ENCODE measurements at places on chromosomes 5 and 9.

- no peak for DNase-seq
These were observed 4.2 kb downstream of the UHRF2 start for GRCh38 chr9:6417186-6417585.

DNA sequence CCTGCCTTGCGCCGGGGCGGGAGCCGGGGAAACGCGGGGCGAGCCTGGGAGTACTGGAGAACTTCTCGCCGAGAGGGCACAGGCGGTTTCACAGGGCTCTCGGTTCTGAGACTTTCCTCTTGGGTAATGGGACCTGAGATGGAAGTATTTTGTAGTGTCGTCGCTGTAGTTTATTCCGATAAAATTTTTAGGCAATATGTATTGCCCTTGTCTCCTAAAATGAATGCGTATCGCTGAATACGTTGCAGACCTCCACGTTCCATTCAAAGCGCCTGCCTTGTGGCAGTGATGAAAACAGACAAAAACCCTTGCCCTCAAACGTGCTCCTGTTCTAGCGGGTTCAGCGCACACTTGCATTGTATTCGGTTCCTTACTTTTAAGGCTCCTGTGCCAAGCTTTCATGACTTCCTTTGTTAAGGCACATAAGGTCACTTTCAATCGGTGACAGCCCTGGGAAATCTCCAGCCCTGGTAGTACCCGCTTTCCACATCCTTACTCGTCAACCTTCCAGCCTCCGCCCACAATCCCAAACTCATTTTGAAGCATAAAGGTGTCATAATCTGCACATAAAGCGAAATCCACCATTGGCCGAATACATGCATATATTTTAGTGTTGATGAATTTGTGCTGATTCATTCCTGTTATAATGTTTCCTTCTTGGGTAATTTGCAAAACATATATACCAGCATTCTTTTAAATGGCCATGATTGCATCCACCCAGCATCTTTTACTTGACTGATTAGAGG is 694 bp downstream of the RMI1 start:
- no peak for DNase-seq

GRCh38 chr5:16558984-16559629 is 57.7 kb downstream of the RETREG1 start:
- DNase-seq, result no peak

DNA sequence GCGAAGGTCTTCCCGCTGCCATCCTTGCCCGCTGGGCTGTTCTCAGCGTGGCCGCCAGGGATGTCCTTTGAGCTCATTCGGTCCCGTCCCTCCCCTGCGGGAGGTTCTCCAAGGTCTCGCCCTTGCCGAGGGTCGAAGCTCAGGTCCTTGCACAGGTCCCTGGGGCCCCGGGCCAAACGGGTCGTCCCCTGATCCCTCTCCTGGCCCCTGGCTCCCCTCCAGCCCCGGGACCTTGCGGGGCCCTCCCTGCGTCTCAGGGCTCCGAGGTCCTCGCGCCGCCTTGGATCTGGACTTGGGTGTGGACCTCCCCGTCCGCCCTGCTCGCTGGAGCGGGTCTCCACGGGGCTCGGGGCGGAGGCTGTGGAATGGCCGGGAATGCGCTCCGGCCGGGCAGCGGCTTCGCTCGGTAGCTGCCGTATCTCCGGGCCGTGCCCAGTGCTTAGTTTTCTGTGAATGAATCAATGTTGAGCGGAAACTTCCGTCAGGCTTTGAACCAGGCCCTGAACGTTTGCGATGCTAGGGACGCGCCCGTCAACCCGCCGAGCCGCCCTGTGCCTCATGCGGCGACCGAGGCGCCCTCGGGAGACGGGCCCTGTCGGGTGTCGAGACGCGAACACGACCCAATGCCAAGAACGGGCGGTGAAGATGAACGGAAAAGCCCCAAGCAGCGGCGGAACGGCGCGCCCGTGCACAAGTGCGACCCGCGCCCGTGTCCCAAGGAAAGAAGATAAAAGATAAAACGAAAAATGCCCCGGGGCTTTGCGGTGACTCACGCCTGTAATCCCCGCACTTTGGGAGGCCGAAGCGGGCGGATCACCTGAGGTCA is 780 bp downstream of the RNU6ATAC start:
- no peak for DNase-seq

DNA sequence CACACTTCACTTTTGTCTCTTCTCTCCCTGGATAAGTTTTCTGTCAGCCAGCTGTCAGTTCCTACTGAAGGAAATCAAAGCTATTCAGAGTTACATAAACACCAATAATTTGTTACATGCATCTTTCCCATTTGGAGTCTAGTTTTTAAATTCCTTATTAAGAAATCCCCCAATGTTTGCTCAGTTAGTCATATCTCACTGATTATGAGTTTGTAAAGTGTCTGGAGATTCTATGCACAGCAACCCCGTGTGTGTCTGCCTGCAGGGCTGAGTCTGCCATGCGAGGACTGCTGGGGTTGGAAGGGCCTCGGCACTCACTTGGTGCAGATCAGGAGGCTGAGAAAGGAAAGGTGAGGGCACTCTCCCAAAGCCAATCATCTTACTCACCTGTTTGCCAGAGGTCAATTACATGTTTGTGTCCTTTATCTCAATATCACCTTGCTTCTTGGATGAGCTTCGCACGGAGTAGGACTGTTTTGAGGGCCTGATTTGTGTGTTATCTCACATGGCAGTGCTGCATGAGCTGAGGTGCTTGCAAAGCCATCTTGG is 3.3 kb downstream of the ANKRD34B start:
- DNase-seq, result no peak

- DNase-seq, result no peak
These were observed 9.1 kb downstream of the ANKDD1B start for GRCh38 chr5:75620184-75620959.

- DNase-seq, result no peak
These were observed 1.3 kb downstream of the GPSM1 start for GRCh38 chr9:136328622-136329041.

DNA sequence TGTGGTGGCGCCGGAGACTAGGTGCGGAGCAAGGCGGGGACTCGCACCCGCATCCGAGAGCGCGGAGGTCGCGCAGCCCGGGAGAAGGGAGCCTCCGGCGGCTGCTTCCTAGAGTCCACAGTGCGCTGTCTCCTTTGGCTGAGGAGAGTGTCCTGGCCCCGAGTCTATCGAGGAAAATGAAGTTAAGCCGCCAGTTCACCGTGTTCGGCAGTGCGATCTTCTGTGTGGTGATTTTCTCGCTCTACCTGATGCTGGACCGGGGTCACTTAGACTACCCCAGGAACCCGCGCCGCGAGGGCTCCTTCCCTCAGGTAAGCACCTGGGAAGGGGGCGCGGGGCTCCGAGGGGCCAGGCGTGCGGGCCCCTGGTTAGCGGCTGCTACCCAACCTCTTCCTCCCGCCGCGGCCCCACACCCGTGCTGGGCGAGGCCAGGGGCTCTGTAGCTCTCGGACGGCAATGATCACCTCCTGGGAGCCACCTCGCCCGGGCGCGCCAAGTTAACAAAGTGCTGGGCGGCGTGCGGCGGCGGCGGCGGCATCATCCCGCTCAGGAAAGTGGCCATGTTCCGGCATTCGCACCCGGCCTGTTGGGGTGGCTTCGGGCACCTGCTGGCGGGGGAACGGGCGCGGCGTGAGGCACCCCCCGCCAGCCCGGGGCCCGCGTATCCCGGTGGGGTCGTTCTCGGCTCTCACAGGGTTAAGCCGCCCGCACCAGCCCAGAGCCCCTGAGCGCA is 681 bp downstream of the MAN2A1 start:
- DNase-seq, result no peak

All from astrocyte of the cerebellum (primary cell).